Calu3 (cell line): ENCODE measurements at places on chromosomes 7 and 10. TPM values are rescaled to one million over a fixed set of nuclear protein-coding genes. Genes with fewer than 3 reads are reported as not detected.

The C10orf95 gene
- 0.57 and 0.59 TPM in 2 replicates for total RNA-seq

The ACHE gene
- 3.2 and 11.3 TPM in 2 replicates for total RNA-seq

The NRCAM gene
- 11.1 and 15.0 TPM in 2 replicates for total RNA-seq

The OPN1SW gene
- not detected in 2 replicates for total RNA-seq

The TPK1 gene
- 11.2 and 13.2 TPM in 2 replicates for total RNA-seq

The FRMPD2 gene
- 1.9 and 2.0 TPM in 2 replicates for total RNA-seq
